ENCODE measurements at places on chromosomes 5 and 9.

GRCh38 chr5:143008809-143009521 lies 238.8 kb downstream of the ARHGAP26 start:
- no peak for DNase-seq

- no peak for DNase-seq
These were observed 2.7 kb downstream of the IL31RA start for GRCh38 chr5:55853818-55854217.

DNA sequence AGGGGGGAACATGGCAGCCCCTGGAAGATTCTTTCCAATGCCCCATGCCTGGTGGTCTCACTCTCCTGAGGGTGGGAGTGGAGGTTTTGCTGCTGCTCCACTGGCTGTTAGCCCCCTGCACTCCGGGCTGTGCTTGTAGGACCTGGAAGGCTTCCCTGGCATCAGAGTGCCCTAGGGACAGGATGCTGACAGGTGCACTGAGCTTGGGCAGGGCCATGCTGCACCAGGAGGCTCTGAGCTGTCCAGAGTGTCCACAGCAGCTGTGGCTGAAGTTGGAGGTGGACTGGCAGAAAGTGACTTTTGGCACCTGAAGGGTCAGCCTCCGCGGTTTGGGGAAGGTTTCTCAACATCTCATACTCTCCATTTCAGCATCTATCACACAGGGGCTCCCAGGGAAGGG lies 249.1 kb downstream of the GADD45G start:
- DNase-seq: no peak

DNA sequence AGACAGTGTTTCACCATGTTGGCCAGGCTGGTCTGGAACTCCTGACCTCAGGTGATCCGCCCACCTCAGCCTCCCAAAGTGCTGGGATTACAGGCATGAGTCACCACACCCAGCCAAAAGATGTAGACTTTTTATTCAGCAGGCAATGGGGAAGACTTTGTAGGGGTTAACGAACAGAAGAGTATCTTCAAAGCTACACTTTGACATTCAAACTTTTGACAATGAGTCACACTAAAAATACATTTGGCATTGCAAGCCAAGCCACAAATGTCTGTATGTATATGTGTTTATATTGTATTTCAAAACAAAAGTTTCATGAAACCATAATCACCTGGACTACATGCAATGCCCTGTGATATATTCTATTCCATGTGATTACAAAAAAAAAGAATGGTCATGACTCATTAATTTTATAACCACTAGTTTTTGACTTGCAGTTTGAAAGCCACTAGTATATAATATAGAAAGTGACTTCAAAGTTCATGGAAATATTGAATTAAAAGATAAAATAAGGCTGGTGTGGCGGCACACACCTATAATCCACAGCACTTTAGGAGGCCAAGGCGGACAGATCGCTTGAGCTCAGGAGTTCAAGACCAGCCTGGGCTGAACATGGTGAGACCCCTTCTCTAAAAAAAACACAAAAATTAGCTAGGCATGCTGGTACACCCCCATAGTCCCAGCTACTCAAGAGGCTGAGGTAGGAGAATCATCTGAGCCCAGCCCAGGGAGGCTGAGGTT lies 8.3 kb downstream of the DIMT1 start:
- no peak for DNase-seq

GRCh38 chr9:112548051-112548440 lies 61.4 kb downstream of the KIAA1958 start:
- no peak for DNase-seq

GRCh38 chr5:180640611-180640860 lies 8.9 kb downstream of the FLT4 start:
- DNase-seq: no peak

DNA sequence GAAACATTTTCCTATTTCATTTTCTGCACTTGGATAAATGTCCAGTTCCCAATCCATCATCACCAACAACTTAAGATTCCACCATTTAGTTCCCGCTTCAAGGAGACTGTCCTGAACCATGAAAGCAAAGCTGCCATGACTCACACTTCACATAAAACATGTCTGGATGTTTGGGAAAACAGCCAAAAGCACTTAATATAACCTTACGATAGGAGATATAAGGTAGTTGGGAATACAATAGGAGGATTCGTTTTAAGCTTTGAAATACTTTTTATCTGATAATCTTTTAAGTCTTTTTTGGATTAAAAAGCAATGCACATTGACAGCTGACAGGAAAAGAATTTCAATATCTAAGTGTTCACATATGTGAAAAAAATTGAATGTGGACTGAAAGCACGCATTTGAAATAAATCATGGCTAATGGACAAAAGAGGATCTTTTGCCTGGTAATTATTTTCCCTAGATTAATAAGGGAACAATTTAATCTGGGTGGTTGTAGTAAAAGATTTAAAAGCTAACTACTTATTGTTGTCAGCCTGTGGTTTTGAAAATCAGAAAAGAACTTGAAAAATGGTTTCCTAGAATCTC lies 17.3 kb upstream of the TGFBI start:
- DNase-seq: no peak

Data from hypothalamus (tissue), 51 donors.